ENCODE measurements at places on chromosomes 5 and 9.

- peak; percentile 2 for DNase-seq
Observed at GRCh38 chr9:17021387-17021970, 113.4 kb upstream of the CNTLN start.

- no peak for DNase-seq
Observed at GRCh38 chr5:131384173-131384572, 120.3 kb downstream of the CDC42SE2 start.

DNA sequence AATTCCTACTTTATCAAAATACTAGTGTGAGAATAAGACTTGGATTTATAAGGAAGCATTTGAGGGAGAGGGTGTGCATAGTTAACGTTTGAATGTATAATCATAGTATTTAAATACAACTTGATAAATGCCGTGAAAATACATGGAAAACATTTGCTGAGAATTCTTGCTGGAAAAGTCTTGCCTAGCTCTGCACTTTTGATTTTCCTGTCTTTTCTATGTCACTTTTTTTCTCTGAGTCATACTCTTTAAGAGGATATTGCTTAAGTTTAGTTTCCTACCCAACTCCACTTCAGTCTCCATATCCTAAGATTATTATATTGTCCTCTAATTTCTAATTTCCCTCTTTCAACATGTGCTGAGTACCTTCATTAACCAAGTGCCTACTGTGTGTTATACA is 616.6 kb upstream of the SEMA6A start:
- no peak for DNase-seq

GRCh38 chr5:171499611-171500010 is 80.2 kb downstream of the FGF18 start:
- no peak for DNase-seq

- no peak for DNase-seq
Observed at GRCh38 chr5:3320317-3320875, 275.2 kb upstream of the IRX1 start.

- no peak for DNase-seq
Observed at GRCh38 chr9:95835393-95835792, 40.1 kb upstream of the ERCC6L2 start.

- no peak for DNase-seq
Observed at GRCh38 chr9:131469356-131469755, 33.4 kb upstream of the POMT1 start.
